ENCODE measurements at places on chromosomes 11 and 22.

- no peak for ATAC-seq
Measured at GRCh38 chr11:121412000-121412587, 40.0 kb upstream of the SORL1 start.

DNA sequence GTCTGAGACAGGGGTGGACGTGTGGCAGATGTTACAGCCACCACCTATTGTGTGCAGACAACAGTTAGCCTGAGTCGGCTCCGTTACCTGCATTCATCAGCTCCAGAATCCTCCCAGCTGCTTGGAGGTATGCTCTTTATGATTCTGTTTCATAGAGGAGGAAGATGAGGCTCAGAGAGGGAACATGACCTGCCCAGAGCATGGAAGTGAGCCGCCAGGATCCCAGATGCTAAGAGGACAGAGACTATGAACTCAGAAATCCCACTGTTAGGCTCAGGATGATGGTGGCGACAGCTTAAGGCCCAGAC lies 1.5 kb downstream of the EMID1 start:
- ATAC-seq, result no peak

- ATAC-seq, result no peak
Measured at GRCh38 chr11:134535029-134536025, 123.3 kb upstream of the B3GAT1 start.

GRCh38 chr11:121715405-121715804 lies 262.6 kb upstream of the SORL1-AS1 start:
- ATAC-seq, result peak; percentile 77

GRCh38 chr22:19107730-19108074 lies 14.5 kb downstream of the DGCR2 start:
- no peak for ATAC-seq

- ATAC-seq, result no peak
Measured at GRCh38 chr11:6206456-6207180, 1.3 kb downstream of the C11orf42 start.

GRCh38 chr11:57336111-57336666 lies 497 bp upstream of the SSRP1 start:
- no peak for ATAC-seq

GRCh38 chr11:14073849-14074476 lies 111.4 kb downstream of the SPON1 start:
- ATAC-seq, result peak; percentile 91

DNA sequence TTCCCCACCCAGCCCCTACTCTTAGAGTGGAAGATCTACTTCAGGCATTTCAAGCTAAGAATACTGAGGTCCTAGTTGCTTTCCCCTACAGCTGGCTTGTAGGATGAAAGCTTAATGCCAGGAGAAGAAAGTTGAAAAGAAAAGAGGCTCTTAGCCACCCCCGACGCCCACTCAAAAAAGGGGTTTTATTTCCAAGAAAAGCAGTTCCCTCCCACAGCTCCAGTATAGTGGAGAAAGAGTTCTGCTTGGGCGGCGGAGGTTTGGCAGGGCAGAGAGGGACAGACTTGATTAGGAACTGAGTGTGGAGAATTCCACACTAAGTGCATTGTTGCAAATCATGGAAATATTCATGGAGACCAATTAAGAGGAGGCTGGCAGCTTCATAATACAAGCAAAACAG lies 470.9 kb downstream of the ETS1 start:
- no peak for ATAC-seq

DNA sequence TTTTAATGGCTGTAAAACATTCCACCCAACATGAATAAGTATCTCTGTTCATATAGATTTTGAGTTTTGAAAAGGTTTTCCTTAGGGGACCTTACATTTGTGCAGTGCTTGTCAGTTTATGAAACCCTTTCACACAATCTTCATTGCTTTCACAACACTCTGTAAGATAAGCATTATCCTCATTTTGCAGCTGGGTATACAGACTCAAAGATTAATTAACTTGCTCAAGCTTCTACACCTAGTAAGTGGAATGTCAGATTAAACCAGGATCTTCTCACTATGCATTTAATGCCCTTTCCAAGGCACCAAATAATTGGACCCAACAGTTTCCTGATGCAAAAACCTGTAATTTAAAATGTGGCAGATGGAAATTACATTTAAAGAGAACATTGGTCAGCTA lies 11.6 kb upstream of the GAB2 start:
- no peak for ATAC-seq

GRCh38 chr11:55967914-55968313 lies 1.8 kb downstream of the OR10AG1 start:
- ATAC-seq, result no peak

DNA sequence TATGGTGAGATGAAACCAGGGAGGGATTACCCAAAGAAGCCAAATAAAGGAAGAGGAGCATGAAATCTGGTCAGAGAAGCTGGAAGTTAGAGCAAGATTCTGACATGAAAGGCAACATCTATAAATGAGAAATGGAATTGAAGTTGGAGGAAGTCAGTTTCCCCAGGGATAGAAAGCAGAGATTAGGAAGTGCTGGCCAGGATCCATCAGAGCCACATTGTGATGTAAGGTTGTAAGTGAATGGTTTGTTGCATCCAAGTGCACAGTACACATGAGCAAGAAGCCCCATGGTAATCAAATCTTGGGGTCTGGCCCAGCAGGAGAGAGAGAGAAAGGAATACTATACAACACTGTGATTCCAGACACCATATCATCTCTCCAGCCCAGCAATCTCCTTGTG lies 6.6 kb upstream of the NLRP10 start:
- no peak for ATAC-seq

DNA sequence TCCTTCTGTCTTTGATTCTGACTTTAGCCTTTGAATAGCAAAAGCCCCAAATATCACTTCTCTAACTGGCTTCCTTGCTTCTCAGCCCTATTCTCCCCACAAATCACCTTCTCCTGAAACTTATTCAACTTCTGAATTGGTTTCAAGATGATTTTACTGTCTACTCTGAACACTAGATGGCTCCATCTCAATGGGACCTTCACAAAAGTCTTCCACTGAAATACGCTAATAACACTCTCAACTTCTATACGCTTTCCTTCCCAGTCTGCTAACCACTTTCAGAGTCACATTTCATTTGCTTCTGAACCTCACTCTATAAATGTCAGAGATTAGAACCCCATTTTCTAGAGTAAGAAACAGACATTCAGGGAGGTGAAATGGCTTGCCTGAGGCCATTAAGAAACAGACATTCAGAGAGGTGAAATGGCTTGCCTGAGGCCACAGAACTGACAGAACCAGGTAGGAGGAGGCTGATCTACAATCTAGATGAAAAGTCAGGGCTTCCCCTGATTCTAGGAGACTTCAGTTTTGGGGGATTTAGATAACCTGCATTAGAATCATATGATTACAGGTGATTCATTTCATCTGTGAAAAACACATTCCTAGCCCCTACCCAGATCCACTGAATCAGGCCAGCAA lies 20.6 kb downstream of the MORC2 start:
- ATAC-seq, result peak; percentile 71

- ATAC-seq, result no peak
Measured at GRCh38 chr11:93606314-93606713, 55.2 kb upstream of the CEP295 start.

DNA sequence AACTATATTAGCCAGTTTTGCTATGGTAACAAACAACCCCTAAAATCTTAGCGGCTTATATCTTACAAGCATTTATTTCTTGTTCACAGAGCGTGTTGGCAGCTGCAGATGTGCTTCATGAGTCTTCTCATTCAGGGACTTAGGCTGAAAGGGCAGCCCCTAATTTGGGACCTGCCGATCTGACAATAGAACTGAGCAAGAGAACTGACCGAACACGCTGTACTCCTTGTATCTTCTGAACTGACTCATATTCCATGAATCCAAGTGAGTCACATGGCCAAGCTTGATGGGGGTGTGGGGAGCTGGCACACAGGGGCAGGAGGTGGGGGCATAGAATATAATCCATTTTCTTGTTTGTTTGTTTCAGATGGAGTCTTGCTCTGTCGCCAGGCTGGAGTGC lies 481.7 kb upstream of the CADM1 start:
- no peak for ATAC-seq

- no peak for ATAC-seq
Measured at GRCh38 chr11:130737041-130737830, 179.0 kb downstream of the SNX19 start.

Measured in gastroesophageal sphincter (tissue), 4 donors.